ENCODE measurements at places on chromosomes 4 and X.

DNA sequence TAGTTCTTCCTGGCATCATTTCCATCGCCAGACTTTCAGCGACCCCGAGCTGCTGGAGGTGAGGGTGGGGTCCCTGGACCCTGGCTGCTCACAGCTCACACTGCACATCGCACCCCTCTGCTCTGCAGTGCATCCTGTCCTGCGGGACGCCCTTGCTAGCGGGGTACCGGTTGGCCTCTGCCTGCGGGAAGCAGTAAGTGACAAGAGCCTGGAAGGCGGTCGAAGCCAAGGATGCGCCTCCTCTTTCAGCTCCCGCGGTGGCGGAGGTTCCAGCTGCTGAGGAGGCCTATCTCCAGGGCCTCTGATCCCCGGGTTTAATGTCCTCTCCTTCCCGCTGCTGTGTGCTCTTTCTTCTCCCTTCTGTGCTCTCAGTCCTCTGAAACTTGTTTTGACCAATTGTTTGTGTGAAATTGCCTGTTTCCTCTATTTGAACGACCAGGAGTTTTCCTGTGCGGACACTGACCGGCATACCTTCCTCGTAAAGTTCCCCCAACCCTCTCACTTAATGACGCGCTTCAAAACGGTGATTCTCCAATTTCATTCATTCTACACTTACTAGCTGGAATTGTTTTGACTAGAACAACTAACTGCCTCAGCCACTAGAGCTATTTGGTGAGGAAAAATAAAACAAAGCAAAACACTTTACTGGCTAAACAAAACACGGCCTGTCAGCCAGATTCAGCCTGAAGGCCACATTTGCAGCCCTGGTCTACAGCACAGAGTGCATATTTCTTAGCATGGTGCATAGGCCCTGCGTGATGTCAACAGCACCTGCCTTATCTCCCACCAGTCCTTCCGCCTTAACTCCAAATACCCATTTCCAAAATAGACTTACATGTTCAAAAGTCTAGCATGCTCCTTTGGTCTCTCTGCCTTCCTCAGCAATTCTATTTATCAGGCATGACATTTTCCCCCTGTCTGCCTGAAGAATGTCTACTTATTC, 28.0 kb downstream of the MGAT4D start:
- DNase-seq = no peak

DNA sequence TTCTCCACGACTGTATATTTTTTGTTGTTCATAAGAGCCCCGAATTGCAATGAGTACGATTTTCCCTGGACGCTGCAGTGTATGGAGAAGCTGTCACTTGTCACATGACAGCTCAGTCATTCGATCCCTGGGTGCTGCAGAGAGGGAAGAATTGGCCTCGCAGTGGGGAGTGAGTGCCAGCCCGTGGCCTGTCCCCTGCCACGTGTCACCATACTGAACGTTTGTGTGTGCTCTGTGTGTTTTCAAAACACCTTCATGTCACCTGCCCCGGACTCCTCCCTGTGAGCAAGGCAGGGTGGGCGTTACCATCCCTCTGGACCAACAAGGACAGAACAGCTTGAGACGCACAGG, 77.9 kb downstream of the TBL1X start:
- no peak for DNase-seq

- no peak for DNase-seq
These were observed 454.5 kb upstream of the PCDH7 start for GRCh38 chr4:30265716-30266115.

DNA sequence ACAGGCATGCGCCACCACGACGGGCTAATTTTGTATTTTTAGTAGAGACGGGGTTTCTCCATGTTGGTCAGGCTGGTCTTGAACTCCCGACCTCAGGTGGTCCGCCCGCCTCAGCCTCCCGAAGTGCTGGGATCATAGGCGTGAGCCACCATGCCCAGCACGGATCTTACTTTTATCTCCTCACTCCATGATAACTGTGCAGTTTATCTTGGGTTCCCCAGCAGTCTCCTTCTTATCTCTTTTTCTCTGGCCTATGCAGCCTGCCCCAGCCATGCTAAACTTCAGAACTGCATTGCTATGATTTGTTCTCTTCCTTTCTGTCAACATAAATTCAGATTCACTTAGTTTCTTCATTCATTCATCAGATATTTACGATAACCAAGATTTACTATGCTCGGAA, 22.4 kb downstream of the PAGE1 start:
- DNase-seq = no peak

- DNase-seq = no peak
These were observed 63.6 kb downstream of the DCX start for GRCh38 chrX:111348429-111348828.

DNA sequence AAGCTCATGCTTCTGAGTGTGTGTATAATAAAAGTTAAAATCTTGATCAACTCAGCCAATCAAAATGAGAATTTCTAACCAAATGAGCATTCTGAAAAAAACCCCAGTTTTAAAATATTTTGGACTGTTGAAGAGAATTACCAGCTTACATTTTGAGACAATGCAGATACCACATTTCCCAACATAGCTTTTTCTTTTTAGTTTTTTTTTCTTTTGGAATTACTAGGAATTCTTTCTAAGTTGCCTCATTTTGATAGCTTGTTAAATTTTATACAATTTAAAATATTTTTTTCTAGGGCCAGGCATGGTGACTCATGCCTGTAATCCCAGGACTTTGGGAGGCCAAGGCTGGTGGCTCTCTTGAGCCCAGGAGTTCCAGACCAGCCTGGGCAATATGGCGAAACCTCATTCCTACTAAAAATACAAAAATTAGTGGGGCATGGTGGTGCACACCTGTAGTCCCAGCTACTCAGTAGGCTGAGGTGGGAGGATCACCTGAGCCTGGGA, 2.2 kb downstream of the RP2 start:
- DNase-seq = no peak

GRCh38 chr4:36208893-36209473, 35.3 kb downstream of the ARAP2 start:
- DNase-seq = no peak

- no peak for DNase-seq
These were observed 198.1 kb downstream of the SOWAHB start for GRCh38 chr4:76699751-76700310.

DNA sequence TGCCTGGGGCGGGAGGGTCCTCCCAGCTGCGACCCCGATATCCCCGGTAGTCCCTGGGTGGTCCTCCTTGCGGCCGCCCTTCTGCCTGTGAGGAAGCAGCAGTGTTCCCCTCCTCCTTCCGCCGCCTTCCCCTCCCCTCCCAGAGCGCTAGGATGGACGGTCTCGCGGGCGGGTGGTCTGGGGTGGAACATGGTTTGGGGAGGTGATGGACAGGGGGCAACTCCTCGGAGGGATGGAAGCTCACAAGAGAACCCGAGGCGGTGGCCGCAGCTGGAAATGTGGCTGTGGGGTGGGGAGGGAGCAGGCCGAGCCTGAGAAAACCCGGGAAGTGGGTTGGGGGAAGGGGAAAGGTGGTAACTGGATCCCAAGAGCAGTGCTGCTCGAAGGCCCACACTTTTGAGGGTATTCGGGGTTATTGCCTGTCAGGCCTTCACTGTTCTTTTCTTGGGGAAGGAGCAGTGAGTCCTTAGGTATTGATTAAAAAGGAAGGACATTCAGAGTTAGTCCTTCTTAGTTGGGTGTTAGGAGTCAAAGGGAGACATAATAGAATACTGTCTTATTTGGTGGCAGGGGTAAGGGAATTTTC, 581 bp downstream of the UBE2K start:
- no peak for DNase-seq

- DNase-seq = no peak
These were observed 200.2 kb downstream of the CLCN4 start for GRCh38 chrX:10356979-10357378.

DNA sequence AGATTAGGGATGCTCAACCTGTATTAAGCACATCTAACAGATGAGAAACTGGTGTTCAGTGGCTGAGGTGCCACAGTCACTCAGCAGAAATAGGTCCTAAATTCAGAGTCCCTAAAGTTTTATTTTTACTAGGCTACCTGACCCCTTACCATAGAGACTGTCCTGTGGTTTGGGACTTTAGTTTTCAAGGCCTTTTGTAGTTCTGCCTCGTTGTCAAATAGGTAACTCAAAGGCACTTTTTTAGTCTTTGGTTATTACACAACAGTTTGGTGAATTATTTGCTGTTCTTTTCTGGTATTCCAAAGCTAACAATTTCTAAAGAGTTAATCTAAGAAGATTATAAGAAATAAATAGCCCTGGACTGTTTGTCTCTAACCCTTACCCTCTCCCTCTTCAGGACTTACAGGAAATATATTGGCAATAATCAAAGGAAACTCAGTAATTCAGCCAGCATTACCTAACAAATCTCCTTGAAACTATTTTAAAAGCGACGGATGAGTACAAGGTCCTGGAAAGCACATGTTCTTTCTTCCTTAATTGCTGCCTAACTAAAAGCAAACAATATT, 12.8 kb upstream of the SERTM2 start:
- no peak for DNase-seq

DNA sequence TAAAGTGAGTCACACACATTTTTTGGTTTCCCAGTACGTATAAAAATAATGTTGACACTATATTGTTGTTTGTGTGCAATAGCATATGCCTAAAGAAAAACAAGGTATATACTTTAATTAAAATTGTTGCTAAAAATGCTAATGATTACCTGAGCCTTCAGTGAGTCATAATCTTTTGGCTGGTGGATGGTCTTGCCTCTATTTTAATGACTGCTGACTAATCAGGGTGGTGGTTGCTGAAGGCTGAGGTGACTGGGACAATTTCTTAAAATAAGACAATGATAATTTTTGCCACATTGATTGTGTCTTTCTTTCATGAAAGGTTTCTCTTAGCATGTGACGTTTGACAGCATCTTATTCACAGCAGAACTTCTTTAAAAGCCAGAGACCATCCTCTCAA, 21.0 kb upstream of the ANXA10 start:
- no peak for DNase-seq

DNA sequence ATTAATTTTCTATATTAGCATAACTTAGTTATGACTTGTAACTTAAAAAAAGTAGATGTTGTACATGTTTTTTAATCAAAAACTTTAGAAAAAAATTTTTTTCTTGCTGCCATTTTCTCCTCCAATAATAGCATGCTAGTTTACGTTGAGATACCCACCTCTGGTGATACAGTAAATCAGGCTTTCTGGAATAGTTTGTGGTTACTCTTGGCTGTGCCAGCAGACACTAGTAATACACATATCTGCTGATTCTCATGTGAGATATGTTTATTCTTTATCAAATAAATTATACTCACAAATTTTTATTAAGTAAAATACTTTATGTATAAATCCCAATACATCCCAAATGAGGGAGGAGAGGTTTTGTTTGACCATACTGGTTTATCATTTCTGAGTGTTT, 117.3 kb downstream of the KLHL8 start:
- no peak for DNase-seq

DNA sequence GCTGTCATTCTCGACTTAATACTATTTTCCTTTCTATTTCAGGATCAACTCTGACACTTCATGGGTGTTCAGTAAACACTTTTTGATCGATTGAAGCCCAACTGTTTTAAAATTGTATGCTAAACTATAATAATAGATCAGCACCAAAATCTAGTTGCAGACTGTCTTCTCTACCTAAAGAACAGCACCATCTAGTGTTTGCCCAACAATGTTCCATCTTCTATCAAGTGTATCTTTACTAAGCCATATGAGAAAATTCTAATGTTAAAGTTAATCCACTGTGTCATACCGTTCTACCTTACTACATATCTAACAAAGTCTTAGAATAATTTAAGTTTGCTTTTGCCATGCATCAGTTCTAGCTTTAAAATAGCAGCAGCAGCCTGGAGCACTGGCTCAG, 113.0 kb upstream of the PRDX4 start:
- DNase-seq = peak; percentile 25

- no peak for DNase-seq
These were observed 82.7 kb downstream of the PARM1 start for GRCh38 chr4:75015627-75016026.

DNA sequence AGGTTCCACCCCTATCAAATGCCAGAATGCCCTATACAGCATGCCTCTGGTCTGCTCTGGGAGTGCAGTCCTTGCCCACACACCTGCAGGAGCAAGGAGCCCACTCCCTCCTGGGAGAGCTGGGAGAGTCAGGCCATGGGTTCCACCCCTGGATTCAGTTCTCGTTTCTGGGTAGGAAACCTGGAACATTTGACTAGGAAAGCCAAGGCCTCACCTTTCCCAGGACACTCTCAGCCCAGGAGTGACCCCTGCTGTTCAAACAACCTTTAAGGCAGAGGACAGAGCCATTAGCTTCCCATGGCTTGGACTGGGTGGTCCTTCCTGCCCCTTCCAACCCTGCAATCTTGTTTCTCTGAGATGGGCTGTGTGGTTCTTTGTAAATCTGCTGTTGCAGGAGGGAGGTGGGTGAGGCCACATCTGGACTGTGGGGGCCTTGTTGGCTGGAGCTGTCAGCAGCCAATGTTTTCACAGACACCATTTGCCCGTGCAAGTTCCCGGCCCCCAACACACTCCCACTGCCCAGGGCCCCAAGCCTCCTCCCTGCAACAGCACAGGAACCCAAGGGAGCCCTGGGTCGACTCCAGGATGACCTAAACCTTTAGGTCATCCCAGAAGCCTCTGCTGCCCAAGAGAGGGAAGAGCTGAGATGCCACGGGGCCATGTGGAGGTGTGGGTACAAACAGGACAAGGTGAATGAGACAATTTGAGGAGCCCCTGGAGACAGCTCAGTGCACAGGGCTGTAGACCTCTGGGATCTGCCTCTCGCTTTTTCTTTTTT, 104.4 kb downstream of the PJA1 start:
- peak; percentile 16 for DNase-seq

DNA sequence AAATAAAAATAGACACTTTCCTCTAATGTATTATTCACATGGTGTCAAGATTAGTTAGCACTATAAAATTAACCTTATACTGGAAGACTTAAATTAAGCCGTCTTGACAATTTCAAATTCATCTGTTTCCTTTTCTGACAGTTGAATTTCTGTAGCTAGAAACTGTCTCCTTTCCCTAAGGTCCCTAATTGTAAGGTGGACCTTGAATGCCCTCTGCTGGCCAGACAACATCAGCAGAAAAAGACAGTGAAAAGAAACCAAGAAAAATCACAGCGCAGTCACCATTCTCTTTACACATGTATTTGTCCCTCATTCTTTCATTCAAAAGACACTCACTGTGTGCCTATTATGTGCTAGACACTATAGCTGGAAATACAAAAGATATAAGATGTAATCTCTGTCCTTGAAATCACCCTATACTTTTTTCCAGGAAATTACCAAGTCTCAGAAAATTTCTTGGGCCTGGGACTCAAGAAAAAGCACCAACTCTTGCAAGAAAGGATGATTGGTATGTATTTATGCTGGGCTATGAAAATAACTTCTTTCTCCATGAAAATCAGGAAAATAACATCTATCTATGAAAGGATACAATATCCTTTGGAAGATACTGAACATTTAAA, 32.7 kb upstream of the AMBN start:
- peak; percentile 40 for DNase-seq

GRCh38 chr4:58514299-58514698, 1404.1 kb upstream of the IGFBP7 start:
- DNase-seq = no peak

- DNase-seq = no peak
These were observed 6.7 kb upstream of the RAB39B start for GRCh38 chrX:155270969-155271368.

Data from forelimb muscle (tissue), 1 donor.